ENCODE measurements at places on chromosomes 6 and 20.

GRCh38 chr20:20203784-20204183 lies 151.5 kb downstream of the CFAP61 start:
- DNase-seq: no peak

GRCh38 chr6:161837854-161838253 lies 564.0 kb upstream of the AGPAT4 start:
- no peak for DNase-seq

GRCh38 chr6:141925001-141925400 lies 207.7 kb upstream of the GJE1 start:
- no peak for DNase-seq

- no peak for DNase-seq
These were observed 199.1 kb upstream of the BTBD3 start for GRCh38 chr20:11718474-11719094.

GRCh38 chr6:79077715-79078074 lies 359 bp downstream of the PHIP start:
- peak; percentile 38 for DNase-seq

DNA sequence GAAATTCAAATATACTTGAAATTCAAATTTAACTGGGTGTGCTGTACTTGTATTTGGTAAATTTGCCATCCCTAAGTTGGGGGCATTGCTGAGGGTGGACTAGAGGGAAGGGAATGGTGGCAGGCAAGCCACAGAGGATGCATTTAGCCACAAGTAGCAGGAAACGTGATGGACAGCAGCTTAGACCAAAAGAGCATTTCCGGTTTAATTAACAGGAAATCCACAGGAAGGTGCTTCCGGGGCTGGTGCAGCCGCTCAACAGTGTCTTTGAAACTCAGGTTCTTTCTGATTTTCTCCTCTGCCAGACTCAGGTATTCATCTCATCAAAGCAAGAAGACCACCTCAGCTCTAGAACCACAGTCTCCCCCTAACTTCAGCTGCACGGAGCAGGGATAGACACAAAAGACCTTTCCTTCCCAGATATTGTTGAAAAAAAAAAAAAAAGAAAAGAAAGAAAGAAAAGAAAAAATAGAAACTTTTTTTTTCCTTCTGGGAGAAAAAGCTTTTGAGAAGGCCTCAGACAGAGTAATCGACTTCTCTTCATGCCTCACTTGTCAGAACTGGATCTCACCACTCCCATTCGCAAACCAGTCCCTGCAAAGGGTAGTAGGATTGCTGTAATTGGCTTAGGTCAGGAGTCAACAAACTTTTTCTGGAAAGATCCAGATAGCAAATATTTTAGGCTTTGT lies 8.0 kb upstream of the BCAS1 start:
- no peak for DNase-seq

DNA sequence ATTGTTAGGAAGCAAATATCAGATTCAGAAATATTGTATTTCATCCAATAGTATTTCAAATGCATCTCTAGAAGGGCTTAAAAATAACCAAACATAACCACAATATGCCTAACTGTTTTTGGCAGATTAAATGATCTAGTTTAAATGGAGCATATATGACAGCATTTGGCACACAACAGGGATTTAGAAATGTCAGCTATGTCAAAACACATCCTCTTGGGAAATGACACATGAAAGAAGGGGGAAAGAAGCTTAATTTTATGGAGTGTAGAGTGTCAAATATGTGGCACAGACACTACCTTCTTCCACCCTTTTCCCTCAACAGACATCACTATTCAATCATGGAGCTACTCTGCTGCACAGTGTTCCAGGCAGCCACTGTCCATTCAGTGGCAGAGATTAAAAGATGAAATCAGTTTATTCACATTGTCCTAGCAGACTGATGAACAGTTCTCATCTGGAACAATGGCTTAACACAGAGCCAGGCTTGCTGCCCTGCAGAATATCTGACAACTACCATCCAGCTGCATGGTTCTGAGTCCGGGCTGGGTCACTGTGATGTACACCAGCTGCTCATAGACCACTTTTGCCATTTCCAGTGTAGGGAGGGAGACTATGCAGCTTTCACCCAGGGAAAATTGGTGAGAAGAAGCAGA lies 349.8 kb downstream of the DHX35 start:
- DNase-seq: no peak

GRCh38 chr6:82364087-82365015 lies 734 bp downstream of the TPBG start:
- peak; percentile 72 for DNase-seq

DNA sequence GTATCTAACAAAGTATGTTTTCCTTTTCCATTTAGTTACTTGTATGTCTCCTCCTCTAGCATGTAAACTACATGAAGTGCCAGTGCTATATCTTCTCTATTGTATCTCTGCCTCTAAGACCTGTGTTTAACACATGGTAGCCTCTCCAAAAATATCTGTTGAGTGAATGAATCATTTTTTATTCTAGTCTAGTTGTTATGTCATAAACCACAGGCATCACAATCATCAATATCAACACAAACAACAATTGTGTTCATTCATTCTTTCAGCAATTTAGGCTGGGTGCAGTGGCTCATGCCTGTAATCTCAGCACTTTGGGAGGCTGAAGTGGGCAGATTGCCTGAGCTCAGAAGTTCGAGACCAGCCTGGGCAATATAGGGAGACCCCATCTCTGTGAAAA lies 111.6 kb upstream of the EYA4 start:
- no peak for DNase-seq

DNA sequence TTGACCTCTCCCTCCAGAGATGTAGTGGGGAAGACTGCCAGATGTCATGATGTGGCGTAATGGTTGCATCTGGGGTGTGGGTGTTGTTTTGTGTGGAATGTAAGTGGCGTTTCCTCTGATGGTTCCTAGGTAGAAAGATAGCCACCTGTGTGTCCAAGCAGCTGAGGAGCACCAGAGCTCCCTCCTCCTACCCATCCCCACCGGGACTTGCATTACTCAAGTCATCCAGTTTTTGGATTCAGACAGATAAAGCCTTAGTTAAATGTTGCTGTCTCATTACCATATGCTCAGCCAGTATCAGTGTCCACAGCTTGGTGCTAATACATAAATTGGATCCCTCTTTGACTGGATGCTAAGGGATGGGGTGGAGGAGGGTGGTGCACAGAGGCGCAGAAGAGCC lies 282.3 kb downstream of the TBC1D7 start:
- no peak for DNase-seq

DNA sequence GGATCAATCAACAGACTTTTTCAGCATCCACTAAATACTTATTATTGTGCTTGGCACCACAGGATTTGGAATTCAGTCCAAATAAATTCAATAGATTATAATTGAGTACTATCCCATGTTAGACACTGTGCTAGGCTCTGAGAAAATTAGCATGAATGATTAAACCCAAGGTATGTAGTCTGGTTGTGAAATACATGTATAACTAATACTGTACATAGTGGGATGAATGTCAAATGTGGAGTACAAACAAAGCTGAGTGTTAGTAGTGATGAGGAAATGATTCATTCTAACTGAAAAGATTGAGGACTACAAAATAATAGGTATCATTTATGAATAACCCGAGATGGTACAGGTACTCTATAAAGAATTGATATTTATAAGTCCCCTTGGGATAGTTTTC lies 111.9 kb upstream of the FLRT3 start:
- DNase-seq: peak; percentile 19

GRCh38 chr20:24935140-24935539 lies 13.9 kb upstream of the CST7 start:
- DNase-seq: no peak

- DNase-seq: no peak
These were observed 8.8 kb upstream of the PIM1 start for GRCh38 chr6:37160922-37161778.

- DNase-seq: no peak
These were observed 262.2 kb upstream of the FLRT3 start for GRCh38 chr20:14599613-14600012.

- DNase-seq: no peak
These were observed 18.7 kb downstream of the KIF25 start for GRCh38 chr6:168016176-168016620.

DNA sequence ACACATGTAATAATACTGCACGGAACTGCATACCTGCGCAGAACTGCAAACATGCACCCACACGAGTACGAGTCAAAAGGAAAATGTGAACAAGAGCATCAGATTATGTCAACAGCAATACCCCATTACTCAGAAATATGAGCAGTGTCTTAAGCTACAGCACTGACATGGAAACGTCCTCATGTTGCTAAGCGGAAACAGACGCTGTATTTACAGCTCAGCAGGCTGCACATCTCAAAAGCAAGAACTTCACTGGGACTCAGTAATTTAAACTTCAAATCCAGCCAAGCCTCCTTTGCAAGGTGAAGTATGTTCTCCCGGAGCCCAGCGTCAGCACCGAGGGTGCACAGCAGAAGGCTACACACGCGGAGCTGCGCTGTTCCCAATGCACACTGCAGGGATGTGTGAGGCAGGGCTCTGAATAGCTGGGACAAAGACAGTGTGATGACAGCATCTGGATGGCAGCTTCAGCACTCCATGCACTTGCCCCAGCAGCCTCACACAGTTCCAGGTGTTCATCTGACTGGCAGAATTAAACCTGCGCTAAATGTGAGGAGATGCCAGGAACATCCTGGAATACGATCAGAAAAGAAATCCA lies 202.8 kb downstream of the WDR27 start:
- DNase-seq: no peak

- DNase-seq: no peak
These were observed 318.4 kb upstream of the SYNCRIP start for GRCh38 chr6:85961125-85961524.

DNA sequence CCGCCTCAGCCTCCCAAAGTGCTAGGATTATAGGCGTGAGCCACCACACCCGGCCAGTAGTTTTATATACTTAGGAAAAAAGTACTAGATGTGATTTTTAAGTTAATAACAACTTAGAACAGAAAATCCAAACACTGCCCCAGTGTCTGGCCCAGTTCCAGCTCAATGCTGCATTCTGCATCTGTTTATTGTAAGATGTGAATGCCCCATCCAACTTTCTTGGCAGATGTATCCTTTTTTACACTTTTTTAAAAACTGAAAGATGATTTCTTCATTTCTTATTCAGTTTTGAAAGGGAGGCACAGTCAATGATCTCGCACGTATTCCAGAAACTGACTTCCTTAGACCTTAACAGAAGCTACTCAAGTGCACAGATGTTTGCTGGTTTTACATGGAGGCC lies 85.6 kb upstream of the SRSF6 start:
- no peak for DNase-seq

GRCh38 chr6:37940074-37940847 lies 120.7 kb downstream of the ZFAND3 start:
- DNase-seq: no peak

DNA sequence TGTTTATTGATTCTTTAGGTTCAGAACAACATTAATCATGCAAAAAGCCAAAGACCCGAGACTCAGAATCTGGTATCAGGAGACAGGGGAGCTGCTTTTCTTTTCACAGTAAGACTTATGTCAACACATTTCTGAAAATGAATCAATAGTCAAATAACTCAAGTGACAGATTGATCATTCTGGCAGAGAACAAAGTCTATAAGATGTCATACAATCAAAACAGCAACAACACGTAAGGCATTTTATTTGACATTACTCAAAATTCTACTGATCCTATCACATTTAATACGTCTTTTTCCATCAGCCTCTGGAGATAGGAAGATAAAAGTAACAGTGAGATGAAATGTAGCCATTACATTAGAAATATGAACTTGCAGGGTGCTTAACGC lies 93.4 kb upstream of the EEF1E1 start:
- no peak for DNase-seq

DNA sequence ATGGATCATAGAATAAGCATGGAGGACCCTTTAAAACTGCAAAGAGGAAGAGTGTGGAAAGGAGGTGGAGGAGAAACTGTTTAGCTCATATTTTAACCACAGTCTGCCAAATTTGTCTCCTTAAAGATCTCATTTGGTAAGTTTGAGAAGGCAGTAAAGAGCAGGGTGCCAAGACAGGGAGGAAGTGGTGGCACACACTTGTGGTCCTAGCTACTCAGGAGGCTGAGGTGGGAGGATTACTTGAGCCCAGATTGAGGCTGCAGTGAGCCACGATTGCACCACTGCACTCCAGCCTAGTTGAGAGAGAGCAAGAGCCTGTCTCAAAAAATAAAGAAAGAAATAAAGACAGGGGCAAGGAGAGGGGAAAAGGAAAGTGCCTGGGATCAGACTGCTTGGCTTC lies 16.8 kb upstream of the DCBLD1 start:
- DNase-seq: no peak

DNA sequence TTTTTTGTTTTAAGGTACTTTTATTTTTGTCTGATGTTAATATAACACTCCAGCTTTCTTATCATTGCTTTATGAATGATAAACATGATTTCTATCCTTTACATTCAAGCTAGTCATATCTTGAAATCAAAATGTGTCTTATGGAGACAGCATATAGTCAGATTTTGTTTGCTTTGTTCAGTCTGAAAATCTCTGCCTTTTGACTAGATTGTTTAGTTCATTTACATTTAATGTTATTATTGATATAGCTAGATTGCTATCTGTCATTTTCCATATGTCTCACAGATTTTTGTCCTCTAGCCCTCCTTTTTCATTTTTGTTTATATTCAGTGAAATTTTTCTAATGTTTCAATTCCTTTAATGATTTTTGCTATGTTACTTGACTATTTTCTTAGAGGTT lies 332.8 kb downstream of the SMOC2 start:
- no peak for DNase-seq

DNA sequence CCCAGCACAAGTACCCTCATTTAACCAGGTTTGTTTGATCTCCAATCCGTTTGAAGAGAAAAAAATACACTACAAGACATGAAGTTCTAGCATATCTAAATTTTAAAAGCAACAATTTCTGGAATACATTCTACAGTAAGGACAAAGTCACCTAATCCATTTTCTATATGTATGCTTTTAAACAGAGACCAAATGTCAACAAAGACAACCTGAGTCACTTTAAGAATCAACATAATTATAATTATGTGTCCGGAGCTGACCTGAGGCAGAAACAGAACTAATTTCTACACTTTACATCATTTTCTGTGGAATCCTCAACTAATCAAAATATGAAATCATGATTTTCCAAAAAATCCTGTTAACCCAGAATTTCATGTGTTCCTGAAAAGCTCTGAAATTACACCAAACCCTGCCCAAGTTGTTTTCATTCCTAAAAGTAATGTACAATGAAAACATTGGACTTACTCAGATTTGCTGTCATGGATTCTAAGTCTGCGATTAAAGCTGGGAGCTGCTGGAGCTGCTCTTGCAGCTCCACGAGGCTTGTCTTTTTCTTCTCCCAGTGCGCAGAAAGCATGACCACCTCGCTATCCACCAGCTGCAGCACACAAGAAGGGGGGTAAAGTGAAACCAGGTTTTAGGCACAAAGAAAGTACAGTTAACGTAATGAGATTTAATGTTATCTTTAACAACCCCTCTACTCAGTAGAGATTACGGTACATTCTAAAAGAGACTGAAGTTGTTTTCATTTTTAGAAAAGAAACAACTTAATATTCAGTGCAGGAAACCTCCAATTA lies 35.8 kb downstream of the DTNBP1 start:
- no peak for DNase-seq
